Globus pallidus (tissue), 1 donor: ENCODE measurements at places on chromosomes 11 and 22.

DNA sequence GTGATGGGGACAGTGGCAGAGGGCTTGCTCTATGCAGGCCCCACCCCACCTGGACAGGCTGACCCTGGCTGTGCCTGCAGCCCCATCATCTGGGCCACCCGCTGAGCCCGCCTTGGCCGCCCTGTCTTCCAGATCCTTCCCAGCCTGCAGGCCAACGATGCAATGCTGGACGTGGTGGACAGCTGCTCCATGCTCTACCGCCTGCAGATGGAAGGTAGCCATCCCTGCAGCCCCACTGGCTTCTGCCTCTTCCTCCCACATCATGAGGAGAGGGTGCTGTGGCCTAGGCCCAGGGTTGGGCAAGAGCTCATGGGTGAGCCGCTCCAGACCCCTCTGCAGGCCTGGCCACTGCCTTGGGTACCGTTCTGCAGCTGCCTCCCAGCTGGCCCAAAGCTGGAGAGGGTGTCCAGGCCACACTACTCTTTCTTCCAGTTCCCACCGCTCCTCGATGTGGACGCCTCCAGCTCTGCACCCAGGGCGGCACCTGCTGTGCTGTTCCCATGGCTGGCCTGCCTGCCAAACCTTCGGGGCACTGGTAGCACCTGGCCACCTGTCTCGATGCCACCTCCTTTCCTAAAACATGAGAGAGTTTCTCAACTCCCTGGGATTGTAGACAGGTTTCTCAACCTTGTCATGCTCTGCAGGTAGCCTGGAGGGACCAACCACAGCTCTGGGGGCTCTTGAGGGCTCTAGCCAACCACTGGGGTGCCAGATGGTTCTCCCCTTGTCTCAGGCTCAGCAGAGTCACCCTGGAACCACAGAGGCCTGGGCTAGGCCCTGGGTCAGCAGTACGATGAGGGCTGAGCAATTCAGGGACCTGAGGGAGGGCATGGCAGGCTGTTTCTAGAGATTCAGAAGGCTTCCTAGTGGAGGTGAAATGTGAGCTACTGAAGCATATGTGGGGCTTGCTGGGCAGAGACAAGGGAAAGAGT lies 9.5 kb upstream of the GTSE1 start:
- DNase-seq, result no peak

DNA sequence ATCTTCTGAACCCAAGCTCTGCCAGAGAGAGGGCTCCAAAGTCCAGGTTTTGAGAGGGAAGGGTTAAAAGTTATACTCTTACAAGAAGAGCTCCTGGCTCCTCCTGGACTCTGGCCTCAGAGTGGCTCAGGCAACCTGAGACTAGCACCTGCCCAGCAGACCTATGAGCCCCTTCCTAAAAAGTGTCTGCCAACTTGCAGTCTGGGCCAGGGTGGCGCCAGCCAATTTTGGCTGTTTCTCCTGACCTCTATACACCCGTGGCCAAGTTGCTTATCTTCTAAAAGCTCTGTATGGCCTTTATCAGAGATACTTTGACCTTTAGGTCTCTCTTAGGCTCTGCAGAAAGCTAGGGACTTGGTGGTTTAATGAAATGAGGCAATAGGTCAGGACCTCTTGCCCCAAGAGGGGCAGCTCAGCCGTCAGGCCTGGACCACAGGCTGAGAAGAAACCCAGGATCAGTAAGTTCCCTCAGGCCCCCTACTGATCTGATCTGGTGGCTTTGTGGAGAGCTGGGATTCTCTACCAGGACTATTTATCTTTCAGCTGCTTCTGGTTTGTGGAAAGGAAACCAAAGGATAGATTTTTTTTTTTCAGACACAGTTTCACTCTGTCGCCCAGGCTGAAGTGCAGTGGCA lies 10.3 kb upstream of the UCP3 start:
- no peak for DNase-seq

DNA sequence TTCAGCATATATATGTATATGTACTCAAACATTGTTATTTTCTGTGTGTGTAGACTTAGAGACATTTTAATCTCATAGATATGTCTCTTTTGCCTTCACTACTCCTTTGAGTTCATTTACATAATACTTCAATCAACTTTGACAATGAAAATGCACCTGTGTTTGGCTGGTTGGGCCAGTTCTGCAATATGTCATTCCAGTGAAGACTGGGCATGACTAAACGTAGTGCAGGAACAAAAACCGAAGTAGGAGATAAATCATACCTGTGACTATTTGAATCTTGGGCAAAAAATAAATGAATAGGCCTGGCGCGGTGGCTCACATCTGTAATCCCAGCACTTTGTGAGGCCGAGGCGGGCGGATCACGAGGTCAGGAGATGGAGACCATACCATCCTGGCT lies 640.0 kb upstream of the ANO3 start:
- DNase-seq, result no peak

DNA sequence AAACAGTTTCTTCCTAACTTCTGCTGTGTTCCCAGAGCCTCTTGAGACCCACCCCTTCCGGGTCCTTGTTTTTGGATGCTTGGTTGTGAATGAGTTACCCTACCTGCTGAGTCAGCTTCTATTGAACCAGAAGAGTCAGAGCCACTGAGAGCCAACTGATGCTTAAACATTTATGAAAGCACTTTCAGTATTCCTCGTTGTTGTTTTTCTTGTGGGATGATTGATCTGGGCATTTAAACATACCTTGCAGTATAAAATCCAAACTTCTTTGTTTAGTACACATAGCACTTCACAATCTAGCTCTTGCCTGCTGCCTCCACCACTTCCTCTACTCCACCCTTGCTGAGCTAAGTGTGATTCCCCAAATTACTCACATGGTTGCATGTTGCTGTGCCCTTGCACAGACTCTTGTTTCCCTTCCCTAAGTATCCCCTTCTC lies 5.5 kb downstream of the PRSS23 start:
- DNase-seq, result no peak

DNA sequence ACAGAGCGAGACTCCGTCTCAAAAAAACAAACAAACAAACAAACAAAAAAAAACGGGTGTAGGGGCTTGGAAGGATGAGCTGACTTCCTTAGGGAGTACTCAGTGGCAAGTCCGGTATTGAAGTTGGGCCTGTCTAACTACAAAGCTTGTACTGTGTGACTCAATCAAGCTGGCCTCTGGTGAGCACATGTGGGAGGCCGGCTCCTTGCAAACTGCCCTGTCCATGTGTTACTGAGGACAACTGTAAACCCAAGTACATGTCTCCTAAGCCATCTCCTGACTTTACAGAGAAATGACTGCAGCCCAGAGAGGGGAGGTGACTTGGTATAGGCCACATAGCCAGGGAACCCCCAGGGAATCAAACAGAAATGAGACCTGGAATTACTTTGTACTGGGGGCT lies 11.6 kb downstream of the RIBC2 start:
- DNase-seq, result no peak

GRCh38 chr11:10514709-10515108 lies 26.3 kb downstream of the RNF141 start:
- no peak for DNase-seq

GRCh38 chr11:87284306-87284705 lies 246.6 kb downstream of the TMEM135 start:
- DNase-seq, result no peak

DNA sequence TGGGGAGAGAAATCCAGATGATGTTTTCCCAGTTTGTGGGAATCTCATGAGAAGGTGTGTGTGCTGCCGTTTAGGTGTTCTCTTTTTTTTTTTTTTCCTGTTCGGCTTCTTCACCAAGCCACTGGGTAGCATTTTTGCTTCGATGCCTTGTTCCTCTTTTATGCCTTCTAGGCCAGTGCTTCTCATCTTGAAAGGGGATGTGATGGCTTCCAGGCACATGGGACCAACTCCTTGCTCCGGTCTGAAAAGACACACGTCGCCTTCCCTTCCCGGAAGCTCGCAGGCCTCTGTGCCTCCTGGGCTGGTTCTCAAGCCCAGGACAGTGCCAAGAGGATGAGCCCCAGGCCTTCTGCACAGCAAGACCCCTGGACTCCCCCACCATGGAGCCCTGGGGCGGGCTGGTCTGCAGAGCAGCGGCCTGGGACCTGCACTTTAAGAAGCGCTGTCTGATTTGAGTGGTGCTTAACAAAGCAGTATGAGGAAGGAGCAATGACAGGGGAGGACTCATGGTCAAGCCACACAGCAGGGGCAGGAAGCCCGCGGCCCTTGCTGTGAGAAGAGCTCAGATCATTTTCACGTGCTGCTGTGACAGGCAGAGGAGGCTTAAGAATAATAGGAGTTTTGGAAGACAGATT lies 158.8 kb downstream of the MPPED1 start:
- peak; percentile 27 for DNase-seq

- DNase-seq, result no peak
Observed at GRCh38 chr11:131606811-131607335, 236.5 kb downstream of the NTM start.

DNA sequence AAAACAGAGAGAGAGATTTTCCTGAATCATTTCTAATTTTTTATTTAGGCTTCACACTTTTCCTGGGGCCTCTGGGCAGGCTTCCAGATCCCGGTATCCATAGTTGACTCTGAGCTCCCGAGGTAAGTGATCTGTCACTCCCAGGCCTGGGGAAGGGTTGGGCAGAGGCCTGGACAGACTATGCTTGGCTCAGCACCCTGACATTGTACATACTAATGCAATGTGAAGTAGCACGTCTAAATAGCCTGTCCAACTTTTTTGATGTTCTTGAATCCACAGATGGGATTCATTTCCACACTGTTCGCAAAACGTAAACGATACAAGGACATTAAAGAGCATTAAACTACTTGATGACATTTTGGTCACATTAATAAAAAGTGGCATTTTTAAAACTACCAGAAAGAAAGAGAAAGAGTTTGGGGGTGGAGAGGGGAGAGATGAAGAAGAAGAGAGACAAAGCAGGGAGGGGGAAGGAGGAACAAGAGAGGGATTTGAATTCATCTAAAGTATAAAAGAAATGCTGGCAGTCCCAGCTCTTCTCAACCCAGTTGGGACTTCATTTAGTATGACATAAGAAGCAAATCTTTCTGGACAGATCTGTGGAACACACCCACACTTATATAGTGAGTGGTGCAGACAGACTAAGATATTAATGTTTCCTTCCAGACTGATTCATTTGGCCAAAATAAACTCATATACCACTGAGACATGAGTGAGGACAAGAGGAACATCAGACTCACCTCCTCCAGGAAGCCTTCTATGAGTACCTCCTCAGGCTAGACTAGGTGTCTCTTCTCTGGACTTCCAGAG lies 514.2 kb downstream of the SOX6 start:
- no peak for DNase-seq

DNA sequence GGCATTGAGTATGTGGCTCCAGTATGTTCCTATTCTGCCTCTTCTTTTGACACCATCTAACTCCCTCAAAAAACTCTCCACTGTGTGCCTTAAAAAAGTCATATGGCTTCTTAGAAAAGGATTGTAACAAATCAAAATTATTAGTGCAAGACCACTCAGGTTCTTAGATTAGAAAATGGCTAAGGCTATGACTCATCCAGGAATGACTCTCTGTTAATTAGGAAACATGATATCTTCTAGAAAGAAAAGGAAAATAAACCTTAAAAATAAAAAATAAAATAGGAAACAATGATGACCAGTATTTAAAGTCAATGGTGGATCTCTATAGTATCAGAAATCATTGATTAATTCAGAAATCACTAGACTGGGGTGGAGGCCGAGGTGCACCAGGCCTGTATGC lies 21.7 kb downstream of the SLC25A17 start:
- no peak for DNase-seq

DNA sequence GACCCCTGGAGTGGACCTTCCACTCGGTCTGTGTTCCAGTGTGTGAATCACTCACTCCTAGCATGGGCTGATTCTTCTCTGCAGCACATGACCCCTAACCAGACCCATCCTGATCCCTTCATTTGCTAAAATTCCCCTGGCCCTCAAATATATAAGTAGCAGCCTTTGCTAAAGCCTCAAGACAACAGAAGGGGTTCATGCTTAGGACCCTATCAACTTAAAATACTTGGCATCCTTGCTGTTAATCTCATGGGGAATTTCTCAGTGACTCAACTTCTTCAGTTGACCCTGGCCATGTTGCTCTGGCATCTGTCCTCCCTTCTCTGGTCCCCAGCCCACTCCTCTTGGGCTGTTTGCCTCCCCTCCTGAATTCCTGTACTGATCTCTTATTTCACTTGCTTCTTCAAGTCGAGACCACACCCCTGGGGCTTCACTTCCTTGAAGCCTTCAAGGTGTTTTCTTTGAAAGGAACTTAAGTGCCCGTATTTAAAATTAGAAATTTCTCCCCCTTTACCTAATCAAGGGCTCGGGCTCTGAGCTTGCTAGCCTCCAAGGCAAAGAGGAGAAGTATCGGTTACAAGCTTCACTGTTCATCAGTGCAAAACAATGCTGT lies 23.6 kb downstream of the NNMT start:
- DNase-seq, result no peak

GRCh38 chr11:87022738-87023137 lies 15.0 kb upstream of the TMEM135 start:
- DNase-seq, result no peak

- peak; percentile 53 for DNase-seq
Observed at GRCh38 chr22:25388866-25389540, 169.6 kb downstream of the CRYBB2 start.

GRCh38 chr11:43462359-43462758 lies 103.6 kb downstream of the TTC17 start:
- no peak for DNase-seq

DNA sequence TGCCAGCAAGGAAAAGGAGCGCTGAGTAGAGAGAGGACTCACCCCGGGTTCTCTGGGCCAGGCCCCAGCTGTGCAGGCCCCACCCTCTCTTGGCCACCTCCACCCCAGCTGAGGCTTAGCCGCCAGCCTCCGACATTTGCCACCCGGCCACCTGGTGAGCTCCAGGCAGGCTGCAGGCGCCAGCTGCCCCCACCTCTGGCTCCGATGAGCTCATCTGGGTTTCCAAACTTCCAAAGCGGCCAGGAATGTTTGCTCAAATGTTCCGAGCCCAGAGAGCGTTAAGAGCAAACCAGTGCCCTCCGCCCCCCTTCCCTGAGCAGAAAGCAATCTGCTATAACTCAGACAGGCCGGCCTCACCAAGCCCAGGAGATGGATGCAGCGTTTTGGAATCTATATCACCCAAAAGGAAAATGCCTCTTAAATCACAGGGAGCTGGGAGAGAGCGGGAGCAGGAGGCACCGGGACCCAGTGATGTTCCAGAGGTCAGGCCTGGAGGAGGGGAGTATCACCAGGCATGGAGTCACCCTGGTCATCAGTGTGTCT lies 9.1 kb upstream of the MN1 start:
- DNase-seq, result no peak

DNA sequence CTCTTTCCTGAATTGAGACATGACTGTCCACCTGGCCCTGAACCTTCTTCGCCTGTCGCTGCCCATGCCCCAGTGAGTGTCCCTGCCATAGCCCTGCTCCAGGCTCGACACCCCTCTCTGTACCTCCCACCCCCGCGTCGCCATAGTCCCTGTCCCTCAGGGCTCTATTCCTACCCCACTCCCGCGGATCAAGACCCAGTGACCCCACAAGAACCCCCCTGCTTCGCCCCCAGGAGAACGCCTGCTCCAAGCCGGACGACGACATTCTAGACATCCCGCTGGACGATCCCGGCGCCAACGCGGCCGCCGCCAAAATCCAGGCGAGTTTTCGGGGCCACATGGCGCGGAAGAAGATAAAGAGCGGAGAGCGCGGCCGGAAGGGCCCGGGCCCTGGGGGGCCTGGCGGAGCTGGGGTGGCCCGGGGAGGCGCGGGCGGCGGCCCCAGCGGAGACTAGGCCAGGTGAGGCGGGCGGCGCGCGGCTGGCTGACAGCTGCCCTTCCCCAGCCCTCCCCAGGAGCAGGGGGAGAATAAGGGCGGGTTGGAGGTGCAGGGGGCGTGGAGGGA lies 5.6 kb downstream of the NRGN start:
- no peak for DNase-seq
